Inflammatory macrophage (primary cell): ENCODE measurements at places on chromosomes 6 and 20.

GRCh38 chr6:18501663-18502013 lies 114.5 kb downstream of the RNF144B start:
- peak; percentile 93 for DNase-seq

- no peak for DNase-seq
These were observed 602.2 kb upstream of the BTBD3 start for GRCh38 chr20:11315525-11315924.

DNA sequence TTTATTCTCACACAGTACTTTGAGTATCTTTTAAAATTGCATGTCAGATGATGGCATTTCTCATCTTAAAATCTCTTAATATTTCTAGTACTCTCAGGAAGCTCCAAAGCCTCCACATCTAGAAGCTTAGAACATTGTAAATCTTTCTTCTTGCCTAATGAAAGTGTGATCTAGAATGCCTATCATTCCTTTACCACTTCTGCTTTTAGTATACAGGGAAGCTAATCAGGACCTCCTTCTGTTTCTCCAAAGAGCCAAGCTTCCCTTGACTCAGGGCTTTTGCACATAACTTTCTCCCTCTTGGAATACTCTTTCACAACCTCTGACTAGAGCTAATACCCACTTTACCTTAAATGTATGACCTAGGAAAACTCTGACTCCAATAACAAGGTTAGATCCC lies 7.5 kb upstream of the ELOVL4 start:
- no peak for DNase-seq

DNA sequence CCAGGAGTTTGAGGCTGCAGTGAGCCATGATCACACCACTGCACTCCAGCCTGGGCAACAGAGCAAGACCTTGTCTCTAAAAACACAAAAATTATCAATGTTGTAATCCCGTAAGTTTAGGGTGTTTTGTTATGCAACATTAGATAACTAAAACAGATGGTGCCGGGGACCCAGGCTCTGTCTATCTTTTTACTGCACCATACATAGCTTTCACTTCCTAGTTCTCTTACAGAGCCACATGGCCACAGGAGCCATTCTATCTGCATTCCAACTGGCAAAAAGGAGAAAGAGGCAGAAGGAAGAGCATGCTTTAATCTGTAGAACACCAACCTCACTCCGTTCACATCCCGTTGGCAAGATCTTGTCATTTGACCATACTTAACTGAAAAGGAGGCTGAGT lies 5.4 kb upstream of the TCF15 start:
- DNase-seq, result peak; percentile 24

DNA sequence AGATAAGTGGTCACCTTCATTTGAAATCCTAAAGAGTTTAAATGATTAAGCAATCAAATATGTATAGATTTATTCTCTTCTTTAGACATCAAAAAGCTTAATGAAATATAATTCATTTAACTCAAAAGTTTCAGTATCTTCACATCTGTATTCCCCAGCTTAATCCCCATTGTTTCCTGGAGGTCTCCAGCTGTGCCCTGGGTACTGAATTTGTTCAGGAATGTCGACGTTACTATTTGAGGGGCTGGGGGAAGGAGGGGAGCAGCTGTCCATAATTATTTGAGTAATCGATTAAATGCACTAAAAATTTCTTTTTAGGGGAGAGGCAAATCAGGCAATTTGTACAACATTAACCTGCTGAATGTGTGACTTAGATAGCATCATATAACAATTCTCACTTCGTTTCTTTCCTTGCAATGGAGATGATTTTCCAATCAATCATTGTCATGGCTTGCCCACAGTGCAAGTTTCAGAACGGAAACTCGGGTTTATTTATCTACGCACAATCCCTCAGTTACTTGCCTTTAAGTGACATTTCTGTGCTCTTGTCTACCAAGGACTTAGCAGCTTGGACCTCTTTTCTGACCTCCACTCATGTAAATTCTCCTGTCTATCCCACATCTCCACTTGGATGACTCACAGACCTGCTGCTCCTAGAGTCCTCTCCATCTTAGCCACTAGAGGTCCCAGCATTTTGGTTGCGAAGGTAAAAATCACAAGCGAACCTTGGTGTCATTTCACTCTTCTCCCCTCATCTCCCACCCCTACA lies 3.9 kb downstream of the DOK5 start:
- no peak for DNase-seq

- DNase-seq, result no peak
These were observed 1395.9 kb downstream of the EPHA7 start for GRCh38 chr6:92023410-92023966.
